C1 segment of cervical spinal cord (tissue), 14 donors: ENCODE measurements at places on chromosomes 7 and 10.

DNA sequence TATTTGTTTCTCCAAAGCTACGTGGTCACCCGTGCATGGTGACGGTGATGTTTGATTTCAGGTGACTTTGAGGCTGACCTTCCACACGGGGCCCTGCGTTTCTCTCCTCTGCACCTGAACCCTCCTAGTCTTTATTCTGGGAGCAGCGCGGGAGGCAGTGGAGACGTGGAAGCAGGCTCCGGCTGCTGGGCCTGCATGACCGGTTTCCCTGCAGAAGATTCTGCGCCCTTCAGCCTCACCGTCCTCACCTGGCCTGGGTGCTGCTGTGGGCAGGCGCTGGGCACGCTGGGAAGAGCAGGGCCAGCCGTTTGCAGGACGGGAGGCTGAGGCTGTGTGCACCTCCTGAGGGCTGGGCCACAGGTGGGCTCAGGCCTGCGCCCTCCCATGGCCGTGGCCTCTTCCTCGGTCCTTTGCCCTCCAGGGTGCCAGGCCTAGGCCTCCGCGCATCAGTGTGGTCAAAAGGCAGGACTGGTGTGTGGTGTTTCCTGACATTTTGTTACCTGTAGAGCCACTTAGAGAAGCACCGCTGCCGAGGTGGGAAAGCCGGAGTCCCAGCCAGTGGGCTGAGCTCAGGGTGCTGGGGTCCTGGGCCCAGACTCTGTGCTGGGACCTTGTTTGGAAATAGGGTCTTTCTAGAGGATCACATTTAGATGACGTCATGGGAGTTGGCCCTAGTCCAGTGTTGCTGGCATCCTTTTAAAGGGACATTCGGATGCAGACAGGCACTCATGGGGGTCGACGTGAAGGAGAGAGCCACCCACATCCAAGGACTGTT, 478.3 kb downstream of the DNAJB6 start:
- no peak for DNase-seq

GRCh38 chr10:104332243-104333031, 5.8 kb downstream of the ITPRIP start:
- no peak for DNase-seq

GRCh38 chr10:7412928-7413282, 2.1 kb upstream of the SFMBT2 start:
- no peak for DNase-seq

DNA sequence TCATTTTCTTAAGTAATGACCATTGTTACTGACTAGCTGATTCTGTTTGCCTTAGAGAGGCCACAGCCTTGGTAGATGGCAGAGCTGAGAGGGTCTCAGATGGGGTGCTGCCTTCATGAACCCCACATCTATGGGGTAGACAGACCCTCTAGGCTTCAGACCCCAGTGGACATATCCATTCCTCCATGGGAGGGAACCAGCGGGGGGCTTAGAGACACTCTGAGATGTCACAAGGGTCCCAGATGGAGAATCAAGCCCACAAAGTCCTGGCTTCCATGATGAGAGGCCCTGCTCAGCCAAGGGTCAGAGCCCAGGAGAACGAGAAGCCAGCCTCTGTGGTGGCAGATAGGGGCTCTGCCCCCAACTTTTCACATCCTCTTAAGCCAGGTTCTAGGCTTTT, 408.6 kb downstream of the TCERG1L start:
- DNase-seq, result no peak

DNA sequence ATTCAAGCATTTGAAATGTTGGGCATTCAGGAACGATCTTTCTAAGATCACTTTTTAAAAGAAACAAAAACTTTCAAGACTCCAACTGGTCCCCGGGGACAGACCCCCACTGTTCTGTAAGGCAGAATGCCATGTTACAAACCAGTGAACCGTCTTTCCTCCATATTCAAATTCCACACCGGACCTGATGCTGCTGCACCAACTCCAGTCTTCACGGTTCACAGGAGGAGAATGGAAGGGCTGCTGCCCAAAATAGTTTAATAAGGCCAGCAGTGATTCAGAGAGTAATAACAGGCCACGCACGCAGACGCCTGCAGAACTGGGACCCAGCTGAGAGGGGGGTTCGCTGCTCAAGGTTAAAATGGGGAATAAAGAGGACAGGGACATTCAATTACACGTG, 47.2 kb downstream of the OSBPL3 start:
- no peak for DNase-seq

GRCh38 chr10:131003455-131003854, 308.1 kb downstream of the TCERG1L start:
- DNase-seq, result no peak

GRCh38 chr10:33416209-33416608, 81.7 kb upstream of the NRP1 start:
- DNase-seq, result no peak

GRCh38 chr7:19117870-19118608, 603 bp upstream of the TWIST1 start:
- no peak for DNase-seq

DNA sequence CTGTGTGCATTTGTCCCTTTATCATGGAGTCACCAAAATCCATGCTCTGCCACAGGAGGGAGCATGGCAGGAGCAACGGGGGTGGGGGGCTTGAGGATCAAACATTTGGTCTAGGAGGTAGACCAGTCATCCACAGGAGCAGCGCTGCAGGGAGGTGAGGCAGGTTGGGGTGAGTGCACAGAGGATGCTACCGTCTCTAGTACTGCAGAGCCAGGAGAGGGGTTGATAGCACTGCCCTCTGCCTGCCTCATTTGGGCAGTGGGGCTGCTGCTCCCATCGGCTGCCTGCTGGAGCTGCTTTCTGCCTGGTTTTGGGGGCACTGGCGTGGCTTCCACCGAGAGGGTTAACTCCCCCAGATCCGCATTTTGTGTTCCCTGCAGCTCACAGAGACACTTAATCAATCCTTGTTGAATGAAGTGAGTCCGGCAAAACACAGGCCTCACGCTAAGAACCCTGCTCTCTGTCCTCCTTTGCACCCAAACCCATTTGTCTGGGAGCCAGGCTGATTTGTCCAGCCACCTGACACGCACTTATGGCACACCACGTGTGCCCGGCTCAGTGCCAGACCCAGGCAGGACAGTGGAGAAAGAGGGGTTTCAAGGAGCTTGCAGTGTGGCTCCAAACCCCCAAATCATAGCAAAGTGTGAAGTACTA, 527.1 kb upstream of the FOXK1 start:
- no peak for DNase-seq

GRCh38 chr10:78059906-78060702, 26.4 kb downstream of the RPS24 start:
- DNase-seq, result no peak

- no peak for DNase-seq
These were observed 85.9 kb downstream of the CD36 start for GRCh38 chr7:80724249-80724871.

DNA sequence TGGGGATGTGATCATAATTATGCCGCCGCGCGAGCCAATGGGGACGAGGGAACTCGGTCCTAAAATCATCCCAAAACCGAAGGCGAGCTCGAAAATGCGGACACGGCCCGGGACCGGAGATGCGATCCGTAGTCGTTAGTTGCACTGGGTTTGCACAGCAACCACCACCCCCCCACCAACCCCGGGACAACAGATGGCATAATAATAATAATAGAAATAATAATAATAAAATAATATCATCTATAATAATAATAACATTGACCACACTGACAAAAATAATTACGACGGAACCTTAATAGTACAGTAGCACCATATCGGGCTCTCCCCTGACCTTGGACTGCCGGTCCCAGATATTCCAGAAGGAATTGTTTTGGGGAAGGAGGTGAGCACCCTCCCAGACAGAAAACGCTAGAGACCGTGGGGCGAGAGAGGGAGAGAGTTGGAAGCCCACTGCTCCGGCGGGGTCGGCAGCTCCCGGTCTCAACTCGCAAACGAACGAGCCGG, 1.1 kb upstream of the EMX2 start:
- DNase-seq, result no peak

DNA sequence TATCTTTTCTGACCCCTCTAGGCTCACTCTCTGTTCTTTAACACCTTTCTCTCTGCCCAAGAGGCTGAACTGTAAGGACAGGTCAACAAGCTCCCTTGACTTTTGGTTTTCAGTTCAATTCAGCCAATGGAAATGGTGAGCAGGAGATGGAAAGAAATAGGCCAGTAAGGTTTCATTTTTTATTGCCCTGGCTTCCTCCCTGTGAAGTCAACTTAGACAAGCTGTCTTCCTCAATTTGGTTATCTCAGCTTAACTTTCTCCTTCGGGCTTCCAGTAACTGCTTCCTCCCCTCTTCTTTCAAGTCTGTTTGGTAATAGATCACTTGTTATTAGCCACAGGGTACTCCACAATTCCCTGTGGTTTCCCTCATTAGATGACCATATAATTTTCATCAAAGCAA, 19.7 kb downstream of the LIPK start:
- DNase-seq, result no peak

GRCh38 chr10:62008946-62009345, 107.4 kb downstream of the ARID5B start:
- DNase-seq, result no peak

- no peak for DNase-seq
These were observed 400.1 kb upstream of the NRP1 start for GRCh38 chr10:33734393-33735155.

- no peak for DNase-seq
These were observed 38.2 kb downstream of the TNS3 start for GRCh38 chr7:47543714-47544113.

DNA sequence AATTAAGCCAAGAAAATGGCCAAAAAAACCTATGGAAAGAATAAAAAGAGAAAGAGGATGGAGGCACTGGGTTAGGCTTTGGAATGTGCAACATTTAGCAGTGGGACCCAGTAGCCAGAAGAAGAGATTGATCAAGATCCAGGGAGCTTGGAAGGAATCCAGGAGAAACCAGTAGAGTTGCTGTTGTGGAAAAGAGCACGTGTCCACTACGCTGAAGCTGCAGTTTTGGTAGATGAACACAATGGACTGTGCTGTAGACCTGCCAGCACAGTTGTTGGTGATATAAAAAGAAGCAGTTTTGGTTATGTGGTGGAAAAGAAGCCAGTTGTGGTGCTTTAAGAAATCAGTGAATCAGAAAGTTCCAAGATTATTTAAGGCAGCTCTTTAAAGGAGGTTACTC, 802.2 kb upstream of the POM121L12 start:
- no peak for DNase-seq

- DNase-seq, result no peak
These were observed 22.7 kb upstream of the MKRN1 start for GRCh38 chr7:140501966-140502365.

GRCh38 chr10:118522791-118523498, 72.5 kb downstream of the PRLHR start:
- no peak for DNase-seq

- no peak for DNase-seq
These were observed 8.4 kb downstream of the AGAP3 start for GRCh38 chr7:151094675-151095074.

DNA sequence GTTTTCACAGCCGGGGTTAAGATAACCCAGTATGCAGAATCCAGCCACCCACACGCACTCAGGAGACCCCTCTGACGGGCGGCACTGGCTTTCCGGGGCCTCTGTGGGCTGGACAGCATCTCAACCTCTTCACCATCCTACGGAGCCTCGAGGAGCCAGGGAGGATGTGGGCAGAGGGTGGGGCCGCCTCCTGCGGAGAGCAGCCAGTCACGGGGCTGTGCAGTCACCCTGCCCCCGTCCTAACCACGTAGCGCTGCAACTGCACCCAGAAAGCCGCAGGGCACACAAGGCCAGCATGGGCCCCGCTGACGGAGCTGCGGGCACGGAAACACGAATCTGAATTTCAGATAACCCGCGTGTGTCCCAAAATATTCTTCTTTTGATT, 270.3 kb downstream of the ELFN1 start:
- DNase-seq, result no peak

DNA sequence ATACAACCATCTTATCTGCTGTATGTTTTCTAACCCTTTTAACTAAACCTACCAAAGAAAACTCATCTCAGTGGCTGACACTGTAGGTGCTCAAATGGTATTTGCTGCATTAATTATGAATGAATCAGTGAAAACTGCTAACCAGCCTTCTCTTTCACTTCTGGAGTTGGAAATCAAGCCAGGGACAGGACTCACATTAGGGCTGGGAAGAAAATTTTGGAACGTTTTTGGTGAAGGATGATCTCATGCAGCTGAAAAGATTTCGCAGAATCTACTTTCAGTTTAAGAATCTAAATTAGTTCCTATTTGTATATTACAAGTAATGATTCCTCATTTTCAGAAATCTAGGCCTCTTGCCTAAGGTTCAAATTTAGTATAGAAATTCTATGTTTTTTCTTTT, 12.9 kb downstream of the MTPN start:
- no peak for DNase-seq

GRCh38 chr7:132138817-132139216, 437.5 kb downstream of the PLXNA4 start:
- no peak for DNase-seq

- DNase-seq, result no peak
These were observed 16.2 kb upstream of the MACC1 start for GRCh38 chr7:20233362-20233761.

GRCh38 chr7:7264306-7265040, 82.1 kb downstream of the C1GALT1 start:
- DNase-seq, result no peak

GRCh38 chr10:22693371-22693784, 21.0 kb downstream of the PIP4K2A start:
- no peak for DNase-seq

GRCh38 chr7:95376632-95377400, 19.4 kb downstream of the PON3 start:
- DNase-seq, result no peak

- no peak for DNase-seq
These were observed 168.1 kb downstream of the CCDC3 start for GRCh38 chr10:12833451-12833850.

DNA sequence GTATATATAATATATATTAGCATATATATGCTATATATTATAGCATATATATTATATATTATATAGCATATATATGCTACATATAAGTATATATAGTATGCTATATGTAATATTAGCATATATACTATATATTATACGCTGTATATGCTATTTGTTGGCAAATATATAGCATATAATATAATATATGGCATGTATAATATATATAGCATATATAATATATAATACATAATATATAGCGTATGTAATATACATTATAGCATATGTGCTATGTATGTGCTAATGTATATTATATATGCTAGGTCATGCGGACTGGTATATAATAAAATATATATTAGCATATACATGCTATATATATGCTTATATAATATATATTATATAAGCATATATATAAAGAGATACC, 72.8 kb downstream of the KMT2E start:
- DNase-seq, result no peak

GRCh38 chr10:4648999-4649398, 177.0 kb upstream of the AKR1E2 start:
- DNase-seq, result no peak

GRCh38 chr10:92937876-92938275, 89.6 kb downstream of the EXOC6 start:
- no peak for DNase-seq

- no peak for DNase-seq
These were observed 96.3 kb downstream of the SNX13 start for GRCh38 chr7:17844022-17844421.

DNA sequence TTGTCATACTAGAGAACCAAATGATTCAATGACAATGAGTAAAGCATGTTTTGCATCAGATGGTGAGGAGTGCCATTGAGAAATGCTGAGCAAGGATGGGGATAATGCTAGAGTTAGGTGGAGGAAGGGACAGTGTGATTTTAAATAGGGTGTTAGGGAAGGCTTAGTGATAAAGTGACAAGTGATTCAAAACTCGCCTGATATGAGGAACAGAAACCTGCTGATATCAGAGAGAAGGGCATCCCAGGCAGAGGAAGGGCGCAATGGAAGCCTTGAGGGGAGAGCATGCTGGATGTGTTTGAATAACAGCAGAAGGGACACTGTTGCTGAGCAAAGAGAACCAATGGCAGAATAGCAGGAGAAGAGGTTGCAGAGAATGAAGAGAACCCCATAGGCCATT, 196.2 kb downstream of the NRG3 start:
- DNase-seq, result no peak
